Activated CD4-positive, alpha-beta T cell treated with anti-CD3 and anti-CD28 coated beads for 48 hours (primary cell): ENCODE measurements at places on chromosomes 2 and 18.

GRCh38 chr18:68713796-68714195, 1.1 kb downstream of the TMX3 start:
- DNase-seq, result no peak

DNA sequence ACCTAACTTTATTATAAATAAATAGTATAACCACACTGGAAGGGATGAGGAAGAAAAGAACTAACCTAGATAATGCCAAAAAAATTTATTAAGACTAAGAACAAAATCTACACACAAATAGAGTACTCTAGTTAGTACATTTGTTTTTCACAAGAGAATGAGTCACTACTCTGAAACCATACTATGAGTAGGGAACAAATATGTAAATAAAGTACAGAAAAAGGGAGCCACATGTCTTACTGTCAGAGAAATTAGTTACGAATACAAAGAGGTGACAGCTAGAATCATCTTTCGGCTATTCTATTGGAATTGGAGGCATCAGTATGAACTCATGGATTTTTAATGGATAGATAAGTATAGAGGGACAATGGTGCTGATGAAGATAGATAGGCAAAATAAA, 150.5 kb downstream of the COPS8 start:
- DNase-seq, result no peak

GRCh38 chr2:19982268-19982667, 7.6 kb downstream of the WDR35 start:
- no peak for DNase-seq

DNA sequence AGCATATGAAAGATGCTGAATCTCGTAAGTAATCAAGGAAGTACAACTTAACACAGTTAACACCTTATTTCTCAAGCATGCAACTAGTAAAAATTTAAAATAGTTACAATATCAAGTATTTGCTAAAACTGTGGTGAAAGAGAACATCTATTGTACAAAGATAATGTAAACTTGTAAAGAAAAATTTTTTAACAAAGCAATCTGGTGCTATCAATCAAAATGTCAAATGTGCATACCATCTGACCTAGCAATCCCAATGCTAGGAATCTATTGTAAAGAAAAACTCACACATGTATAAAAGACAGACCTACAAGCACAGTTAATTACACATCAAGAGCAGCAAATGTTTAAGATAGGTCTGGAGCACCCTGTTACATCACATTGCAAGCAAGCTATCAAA, 90.1 kb downstream of the SLC66A3 start:
- no peak for DNase-seq

GRCh38 chr18:21991886-21992285, 177.5 kb upstream of the GATA6 start:
- DNase-seq, result no peak

DNA sequence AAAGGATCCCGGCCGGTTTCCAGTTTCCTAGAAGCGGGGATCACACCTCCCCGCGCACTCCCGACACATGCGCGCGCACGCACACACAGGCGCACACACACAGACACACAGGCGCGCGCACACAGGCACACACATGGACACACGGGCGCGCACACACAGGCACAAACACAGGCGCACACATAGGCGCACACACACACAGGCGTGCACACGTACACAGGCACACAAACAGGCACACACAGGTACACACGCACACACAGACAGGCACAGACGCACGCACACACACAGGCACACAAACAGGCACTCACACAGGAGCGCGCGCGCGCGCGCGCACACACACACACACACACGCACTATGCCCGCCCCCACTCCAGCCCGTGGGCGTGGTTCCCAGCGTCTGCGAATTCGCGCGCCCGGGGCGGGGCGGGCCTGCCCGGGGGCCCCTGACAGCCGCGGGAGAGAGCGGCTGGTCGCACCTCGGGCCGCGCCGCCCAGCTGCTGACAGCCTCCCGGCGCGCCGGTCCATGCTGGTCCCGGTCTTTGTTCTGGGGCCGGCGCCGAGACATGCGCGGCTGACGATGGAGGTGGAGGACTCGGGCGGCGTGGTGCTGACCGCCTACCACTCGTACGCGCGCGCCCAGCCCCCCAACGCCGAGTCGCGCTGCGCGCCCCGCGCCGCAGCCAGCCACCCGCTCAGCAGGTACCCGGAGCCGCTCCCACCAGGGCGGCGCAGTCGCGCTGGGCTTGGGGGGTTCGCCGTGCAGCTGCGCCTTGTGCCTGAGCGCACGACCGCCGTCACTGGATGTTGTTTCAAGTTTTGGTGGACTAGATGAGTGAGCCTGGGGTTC, at the start of gene ARHGAP28:
ARHGAP28 (plus strand) TSS at position 470 of the 845 bp plus-strand sequence; CDS start at position 576, 106 bp downstream.
- peak; percentile 16 for DNase-seq

DNA sequence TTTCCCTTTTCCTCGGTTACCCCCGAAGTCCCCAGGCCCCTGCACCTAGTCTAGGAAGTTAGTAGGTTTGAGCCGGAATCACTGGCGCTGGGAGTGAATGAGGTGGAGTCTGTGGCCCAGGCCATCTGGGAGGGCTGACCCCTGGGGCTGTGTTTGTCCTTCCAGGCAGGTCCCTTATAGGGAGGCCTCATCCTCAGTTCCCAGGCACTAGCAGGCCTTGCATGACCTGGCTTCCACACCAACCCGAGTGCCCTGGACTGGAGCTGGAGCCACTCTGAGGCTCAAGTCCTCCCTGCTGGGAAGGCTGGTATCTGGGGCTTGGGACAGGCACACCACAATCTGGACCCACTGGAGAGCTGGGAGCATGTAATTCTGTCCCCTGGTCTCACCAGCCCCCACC, 111.0 kb downstream of the DYSF start:
- DNase-seq, result no peak

GRCh38 chr2:215898363-215898762, 115.0 kb downstream of the MREG start:
- no peak for DNase-seq

- no peak for DNase-seq
These were observed 211.9 kb downstream of the PTGR3 start for GRCh38 chr18:74996996-74997395.

GRCh38 chr18:8844721-8845148, 139.4 kb downstream of the MTCL1 start:
- DNase-seq, result no peak

DNA sequence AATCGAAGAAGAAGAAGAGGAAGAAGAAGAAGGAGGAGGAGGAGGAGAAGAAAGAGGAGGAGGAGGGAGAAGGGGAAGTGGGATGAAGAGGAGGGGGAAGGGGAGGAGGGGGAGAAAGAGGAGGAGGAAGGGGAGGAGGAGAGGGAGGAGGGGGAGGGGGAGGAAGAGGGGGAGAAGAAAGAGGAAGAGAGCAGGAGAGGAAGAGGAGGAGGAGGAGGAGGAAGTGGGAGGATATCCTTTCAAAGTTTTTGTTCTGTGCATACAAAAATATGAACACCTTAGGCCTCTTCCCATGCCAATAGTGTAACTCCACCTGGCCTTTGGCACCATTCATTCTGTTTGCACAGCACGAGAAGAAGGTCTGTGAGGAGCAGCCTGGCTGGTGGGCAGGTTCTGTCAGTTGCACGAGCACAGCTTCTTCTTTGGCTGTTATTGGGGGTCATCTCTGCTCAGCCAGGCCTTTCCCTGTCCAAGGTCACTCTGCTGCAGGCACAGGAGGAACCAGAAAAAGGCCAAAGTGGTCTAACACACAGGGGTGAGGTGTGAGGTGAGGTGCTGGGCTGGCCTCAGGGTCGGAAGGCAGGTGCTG, 25.8 kb upstream of the PLB1 start:
- no peak for DNase-seq

- no peak for DNase-seq
These were observed 35.8 kb downstream of the TCF7L1 start for GRCh38 chr2:85168942-85169341.

DNA sequence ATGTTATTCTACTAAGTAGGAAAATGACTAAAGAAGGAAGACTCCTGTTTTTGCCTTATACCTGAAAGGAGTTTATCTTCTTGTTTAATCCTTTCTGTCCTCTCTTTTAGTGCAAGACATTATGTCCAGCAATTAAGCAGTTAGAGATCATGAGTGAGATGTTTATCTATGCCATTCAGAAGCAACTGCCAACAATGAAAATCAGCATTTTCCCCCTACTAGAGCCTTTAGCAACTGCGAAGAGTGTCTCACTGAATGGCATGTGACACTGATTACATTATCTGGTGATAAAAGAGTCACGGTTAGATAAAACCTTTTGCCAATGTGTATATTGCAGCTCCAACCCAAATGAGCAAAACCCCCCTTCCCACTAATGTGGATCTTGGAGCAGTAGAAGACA, 357.7 kb upstream of the SYT4 start:
- DNase-seq, result no peak

GRCh38 chr2:203659331-203660049, 46.9 kb upstream of the CD28 start:
- DNase-seq, result no peak

DNA sequence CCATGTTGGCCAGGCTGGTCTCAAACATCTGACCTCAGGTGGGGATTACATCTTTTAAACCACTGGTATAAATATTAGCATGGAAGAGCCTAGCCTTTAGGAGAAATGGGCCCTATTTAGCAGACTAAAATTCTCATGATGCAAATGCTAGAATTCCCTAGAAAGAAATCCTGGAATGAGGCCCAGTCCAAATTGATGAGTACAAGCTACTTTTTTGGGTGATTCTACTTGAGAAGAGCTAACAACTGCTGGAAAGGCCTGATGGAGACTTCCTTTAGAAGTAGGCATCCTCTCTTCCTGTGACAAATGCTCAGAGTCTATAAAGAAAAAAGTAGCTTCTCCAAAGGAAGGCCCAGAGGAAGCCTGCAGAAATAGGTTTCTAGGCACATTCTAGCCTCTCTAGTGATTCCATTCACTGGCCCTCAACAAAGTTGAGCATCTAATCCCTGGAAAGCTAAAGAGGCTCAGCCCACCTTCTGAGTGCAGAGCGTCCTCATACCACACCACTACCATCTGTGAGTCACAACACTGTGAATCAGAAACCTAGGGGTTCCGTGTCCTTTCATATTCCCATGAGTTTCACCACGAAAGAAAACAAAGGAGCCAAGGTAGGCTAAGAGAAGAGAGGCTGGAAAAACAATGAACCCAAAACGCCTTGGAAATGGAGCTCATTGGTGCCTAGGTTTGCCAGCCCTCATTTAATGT, 183.1 kb downstream of the C1D start:
- no peak for DNase-seq

- no peak for DNase-seq
These were observed 449.1 kb upstream of the REG3G start for GRCh38 chr2:78576409-78576808.

GRCh38 chr2:172109988-172110811, 7.5 kb upstream of the DLX2 start:
- DNase-seq, result no peak
